Right renal cortex interstitium (tissue), 3 donors: ENCODE measurements at places on chromosomes 3 and 15.

- no peak for DNase-seq
Measured at GRCh38 chr15:64014995-64015394, 31.3 kb downstream of the DAPK2 start.

- no peak for DNase-seq
Measured at GRCh38 chr3:155737844-155738460, 6.9 kb downstream of the PLCH1 start.

GRCh38 chr3:37453393-37454389 is 279.3 kb upstream of the LRRFIP2 start:
- no peak for DNase-seq

- no peak for DNase-seq
Measured at GRCh38 chr15:51737522-51738305, at the start of gene LYSMD2. Gene LYSMD2, minus strand, starts transcription at chr15:51737655. Its CDS starts 33 bp downstream, at chr15:51737622.

DNA sequence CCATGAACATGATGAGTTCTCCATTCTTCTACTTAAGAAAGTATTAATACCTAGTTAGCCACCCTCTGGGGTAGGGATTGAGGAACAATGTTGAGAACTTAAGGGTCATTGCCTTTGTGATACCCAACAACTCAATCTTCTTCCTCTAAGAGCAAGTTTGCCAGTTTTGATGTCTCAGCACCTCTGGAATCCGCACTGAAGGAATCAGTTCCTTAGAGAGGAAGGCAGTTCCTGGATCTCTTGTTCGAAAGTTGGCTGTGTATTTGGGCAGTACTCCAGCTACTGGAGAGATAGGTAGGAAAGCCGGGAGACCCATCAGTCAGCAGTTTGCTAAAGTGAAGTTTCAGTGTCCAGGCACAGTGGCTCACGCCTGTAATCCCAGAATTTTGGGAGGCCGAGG is 35.6 kb upstream of the MTHFS start:
- no peak for DNase-seq

DNA sequence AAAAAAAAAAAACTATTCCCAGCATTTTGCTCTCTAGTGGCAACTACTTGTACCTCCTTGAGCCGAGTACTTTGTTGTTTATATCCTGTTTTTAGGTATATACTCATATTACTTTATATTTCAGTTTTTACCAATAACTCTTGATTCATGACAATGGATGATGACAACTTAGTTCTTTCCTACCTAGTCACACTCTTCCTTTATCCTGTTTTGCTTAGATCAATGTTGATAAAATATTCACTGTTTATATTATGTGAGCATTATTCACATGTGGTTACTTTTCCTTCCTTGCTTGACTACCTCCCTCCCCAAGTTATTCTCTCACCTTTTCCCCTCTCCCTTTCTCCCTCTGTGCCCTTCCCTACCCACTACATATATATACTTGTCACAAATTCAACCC is 53.7 kb downstream of the NKIRAS1 start:
- no peak for DNase-seq

- no peak for DNase-seq
Measured at GRCh38 chr15:51798281-51798680, 31.2 kb upstream of the TMOD3 start.

DNA sequence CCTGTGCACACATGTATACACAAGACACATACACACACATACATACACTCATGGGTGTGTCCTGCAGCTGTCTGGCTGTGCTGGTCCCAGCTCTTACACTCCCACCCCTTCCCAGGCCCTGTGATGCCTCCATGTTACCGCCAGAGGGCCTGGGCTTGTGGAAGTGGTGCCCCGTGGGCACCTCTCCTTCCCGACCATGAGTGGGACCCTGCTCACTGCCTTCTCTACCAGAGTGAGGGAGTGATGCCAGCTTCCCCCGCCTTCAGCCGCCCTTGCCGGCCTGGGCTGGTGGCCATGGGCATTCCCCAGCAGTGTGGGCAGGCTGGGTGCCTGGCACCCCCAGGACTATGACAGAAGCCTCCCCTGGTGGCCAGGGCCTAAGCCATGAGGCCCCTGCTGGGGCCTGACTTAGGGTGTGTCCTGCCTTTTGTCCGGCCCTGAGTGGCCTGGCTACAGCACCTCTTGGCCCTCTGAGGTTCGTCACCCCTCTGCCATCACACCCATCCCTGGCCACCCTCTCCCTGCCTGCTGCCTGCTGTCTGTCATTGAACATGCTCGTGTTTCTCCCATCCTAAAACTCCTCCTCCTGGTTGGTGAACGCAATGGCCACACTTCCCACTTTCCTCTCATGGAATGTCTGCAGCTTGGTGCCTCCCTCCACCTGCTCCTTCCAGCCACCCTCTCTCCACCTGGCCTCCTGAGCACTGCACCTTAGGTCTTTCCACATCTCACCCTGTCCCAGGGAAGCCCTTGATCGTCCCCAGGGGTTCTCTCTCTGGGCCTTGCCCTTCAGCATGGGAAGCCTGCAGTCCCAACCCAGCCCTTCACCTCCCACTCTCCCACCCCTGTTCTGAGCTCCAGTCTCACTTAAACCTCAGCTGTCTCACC is 14.6 kb downstream of the HDAC11 start:
- DNase-seq, result no peak

DNA sequence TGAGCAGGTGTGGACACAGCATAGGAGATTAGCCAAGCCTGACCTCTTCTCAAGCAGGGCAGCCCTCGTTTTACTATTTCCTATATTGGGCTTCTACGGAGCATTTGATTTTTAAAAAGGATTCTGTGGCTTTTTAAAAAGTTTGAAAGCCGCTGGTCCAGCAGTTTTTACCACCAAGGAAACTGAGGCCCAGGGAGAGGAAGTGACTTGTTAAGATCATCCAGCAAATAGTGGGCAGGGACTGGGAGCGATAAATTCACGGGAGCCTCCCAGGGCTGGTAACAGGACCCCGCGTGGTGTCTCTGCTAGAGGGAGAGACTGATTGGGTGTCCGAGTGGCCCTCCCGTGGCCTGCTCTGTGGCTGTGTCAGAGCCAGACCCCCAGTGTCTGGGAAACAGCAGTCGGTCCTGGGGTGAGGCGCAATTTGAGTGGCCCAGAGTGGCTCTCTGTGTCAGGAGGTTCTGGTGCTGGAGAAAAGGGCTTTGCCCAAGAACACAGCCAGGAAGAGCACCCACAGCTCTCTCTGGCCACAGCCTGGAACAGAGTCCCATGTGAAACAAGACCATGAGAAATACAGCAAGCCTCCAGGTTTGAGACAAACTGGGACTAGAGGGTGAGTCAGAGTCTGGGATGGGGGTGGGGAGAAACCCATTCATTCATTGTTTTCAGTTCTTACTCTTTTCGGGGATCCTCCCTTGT is 4.2 kb downstream of the FURIN start:
- DNase-seq, result no peak

GRCh38 chr3:185292238-185292637 is 38.4 kb upstream of the EHHADH start:
- DNase-seq, result no peak

DNA sequence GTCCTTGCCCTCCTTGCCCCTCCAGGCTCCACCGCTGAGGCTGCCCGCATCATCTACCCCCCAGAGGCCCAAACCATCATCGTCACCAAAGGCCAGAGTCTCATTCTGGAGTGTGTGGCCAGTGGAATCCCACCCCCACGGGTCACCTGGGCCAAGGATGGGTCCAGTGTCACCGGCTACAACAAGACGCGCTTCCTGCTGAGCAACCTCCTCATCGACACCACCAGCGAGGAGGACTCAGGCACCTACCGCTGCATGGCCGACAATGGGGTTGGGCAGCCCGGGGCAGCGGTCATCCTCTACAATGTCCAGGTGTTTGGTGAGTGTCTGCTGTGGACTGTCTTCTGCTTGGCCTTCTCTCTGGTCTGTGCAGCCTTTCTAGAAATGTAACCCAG is 61.0 kb downstream of the BOC start:
- DNase-seq, result no peak

GRCh38 chr3:25665315-25666280 is 891 bp upstream of the TOP2B start:
- no peak for DNase-seq

GRCh38 chr3:71786551-71786950 is 1.6 kb upstream of the PROK2 start:
- no peak for DNase-seq

GRCh38 chr3:153287017-153287416 is 125.0 kb downstream of the RAP2B start:
- no peak for DNase-seq

- DNase-seq, result no peak
Measured at GRCh38 chr3:133055339-133055738, 17.1 kb downstream of the TMEM108 start.

GRCh38 chr3:100254168-100254777 is 6.5 kb upstream of the TBC1D23 start:
- no peak for DNase-seq

DNA sequence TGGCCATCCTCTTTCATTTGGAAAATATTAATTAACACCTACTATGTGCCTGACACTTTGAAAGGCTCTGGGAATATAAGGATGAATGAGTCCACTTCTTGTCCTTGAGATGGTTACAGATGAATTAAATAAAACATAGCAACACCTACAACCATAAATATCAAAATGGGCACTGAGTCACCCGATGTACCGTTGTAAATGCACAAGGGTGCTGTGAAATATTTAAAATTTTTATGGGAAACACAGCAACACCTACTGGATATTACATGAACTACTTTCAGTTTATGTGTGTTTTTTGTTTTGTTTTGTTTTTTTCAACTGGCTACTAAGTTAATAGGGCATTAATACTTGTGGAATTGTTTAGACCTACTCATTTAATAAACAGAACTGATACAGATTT is 239.0 kb upstream of the NAALADL2 start:
- DNase-seq, result no peak

DNA sequence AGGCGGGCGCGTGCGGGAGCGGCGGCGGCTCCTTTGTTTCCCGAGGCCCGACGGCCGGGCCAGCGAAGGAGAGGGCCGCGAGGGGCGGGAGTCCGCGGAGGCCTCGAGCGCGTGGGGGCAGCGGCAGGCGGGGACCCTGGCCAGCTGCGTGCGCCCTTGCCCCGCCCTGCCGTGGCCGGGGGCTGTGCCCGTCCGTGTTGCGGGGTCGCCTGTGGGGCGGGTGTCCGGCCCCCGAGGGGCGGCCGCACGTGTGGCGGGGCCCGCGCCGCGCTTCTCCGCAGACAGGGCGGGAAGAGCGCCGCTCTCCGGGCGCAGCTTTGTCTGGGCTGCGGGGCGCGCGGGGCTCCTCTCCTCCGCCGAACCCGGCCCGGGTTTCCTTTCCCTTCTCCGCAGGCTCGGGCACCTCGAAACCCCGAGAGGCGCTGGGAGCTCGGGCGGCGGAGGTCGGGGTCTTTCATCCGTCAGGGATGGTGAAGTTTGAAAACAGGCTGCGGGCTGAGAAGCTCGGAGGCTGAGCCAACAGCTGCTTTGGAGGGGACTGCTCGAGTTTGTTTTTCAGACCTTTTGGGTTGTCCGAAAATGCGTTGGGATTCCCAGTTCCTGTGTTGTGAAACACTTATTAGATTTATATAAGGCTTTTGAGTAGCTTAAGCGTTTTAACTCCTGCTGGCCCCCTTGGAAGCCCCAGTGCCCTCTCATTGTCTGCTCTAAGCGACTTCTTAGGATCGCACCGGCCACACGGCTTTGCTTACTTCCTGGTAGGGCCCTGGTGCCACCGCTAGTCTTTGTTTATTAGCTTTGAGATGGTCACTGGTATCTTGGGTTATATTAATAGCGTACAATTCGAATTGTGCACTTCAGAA is 817 bp downstream of the USP3 start:
- DNase-seq, result no peak

DNA sequence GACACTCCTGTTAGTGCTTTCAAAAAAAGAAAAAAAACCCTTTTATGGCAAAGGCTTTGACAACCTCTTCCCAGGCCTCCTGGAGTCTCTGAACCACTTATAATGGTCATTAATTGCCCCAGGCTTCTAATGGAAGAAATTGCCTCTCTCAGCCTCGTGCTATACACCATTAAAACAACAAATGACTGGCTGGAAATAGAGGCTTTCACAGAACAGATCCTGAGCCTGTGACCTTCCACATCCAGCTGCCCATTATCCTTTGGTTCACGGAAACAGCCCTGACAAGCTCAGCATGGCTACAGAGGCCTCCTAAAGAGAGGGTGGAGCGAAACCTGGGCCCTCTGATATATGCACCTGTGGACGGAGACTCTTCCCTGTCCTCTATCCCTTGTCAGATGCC is 26.8 kb upstream of the MKRN3 start:
- DNase-seq, result no peak

DNA sequence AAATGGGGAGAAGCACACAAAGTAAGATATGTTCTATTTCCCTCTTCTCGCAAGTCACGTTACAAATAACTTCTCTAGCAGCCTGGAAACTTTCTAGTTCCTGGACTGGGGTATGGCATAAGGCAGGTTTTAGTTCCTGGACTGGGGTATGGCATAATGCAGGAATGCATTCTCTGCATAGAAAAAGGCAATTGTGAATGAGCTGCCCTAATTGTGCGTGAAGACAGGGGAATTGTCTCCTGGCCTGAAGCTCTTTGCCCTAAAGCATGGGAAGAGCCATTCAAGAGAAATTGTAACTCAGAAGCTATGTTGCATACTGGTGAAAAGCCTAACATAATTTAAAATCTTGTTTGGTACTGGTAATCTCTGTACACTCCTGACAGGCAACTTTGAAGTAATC is 54.3 kb upstream of the CBLB start:
- DNase-seq, result no peak

GRCh38 chr3:113255100-113255853 is 43.9 kb downstream of the BOC start:
- DNase-seq, result no peak

GRCh38 chr3:139434764-139435307 is 41.5 kb downstream of the RBP2 start:
- no peak for DNase-seq

DNA sequence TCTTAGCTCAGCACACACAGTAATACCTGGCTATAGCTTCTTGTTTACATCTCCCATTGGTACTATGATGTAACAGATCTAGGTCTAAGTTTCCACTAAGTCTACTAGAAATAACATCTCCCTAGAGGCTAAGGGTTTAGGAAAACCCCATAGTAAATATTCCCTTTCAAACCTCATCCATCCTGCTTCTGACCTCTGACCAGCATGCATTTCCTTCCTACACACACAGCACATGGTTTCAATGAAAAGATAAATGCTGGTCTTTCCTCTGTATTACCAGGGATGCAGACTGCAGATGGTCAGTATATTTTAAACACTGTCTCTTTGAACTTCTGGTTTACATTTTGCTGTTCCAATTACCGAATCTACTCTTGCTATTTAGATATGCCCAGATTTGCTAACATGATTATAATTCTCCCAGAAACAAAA is 96.6 kb downstream of the EFL1 start:
- DNase-seq, result no peak

DNA sequence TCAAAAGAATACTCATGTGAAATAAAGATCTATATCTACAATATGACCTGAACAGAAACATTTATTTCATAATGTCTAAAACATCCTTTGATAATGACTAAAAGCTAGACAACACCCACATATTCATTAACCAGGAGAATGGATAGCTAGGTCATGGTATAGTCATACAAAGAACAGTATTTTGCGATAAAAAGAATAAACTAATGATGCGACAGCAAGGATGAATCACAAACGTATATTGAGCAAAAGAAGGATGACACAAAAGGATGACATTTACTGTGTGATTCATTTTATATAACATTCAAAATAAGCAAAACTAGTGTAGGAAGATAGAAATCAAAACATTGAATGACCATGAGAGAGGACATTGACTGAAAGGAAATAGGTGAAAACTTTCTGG is 1233.1 kb downstream of the OTOL1 start:
- DNase-seq, result no peak

GRCh38 chr3:120280026-120280425 is 5.0 kb downstream of the GPR156 start:
- DNase-seq, result no peak

GRCh38 chr15:98920091-98920880 is 87.3 kb downstream of the PGPEP1L start:
- no peak for DNase-seq

- no peak for DNase-seq
Measured at GRCh38 chr15:37289109-37289765, 188.9 kb upstream of the MEIS2 start.
